ENCODE measurements at places on chromosomes 6 and 20.
A peak's percentile ranks its signal among the peaks of the same experiment; 100 is the strongest.

GRCh38 chr6:659716-660581, 3.0 kb upstream of the HUS1B start:
- DNase-seq, result no peak

DNA sequence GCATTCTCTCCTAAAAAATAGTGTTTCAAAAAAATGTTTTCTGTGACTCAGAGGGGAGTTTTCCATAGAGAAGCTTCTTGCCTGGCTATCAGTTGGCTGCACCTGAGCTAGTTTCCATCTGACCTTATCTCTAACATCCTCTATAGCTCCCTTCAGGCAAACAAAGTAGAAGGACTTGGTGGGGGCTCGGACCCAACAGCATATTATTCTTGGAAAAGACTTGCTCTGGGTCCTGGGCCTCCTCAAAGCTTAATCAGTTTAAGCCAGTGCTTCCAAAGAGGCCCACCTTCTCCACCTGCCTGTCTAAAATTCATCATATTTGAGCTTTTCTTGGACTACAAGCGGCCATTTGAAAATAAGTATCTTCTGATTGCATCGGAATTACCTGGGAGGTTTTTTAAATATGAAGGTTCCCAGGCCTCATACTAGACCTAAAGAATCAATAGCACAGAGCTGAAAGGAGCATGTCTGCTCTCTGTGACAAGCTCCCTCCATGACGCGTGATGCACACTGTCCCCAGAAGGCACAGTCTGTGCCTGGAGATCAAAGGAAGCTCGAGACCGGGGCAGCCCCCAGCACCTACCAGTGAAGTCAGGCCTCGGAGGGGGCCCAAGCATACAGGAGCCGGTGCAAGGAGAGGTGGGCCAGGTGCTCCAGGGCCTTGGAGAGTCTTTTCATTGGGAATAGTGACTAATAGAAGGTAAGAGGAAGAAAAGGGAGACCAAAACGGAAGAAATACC, 80.6 kb upstream of the HIVEP1 start:
- DNase-seq, result no peak

GRCh38 chr6:112286010-112286409, 31.6 kb upstream of the LAMA4 start:
- DNase-seq, result peak; percentile 40

DNA sequence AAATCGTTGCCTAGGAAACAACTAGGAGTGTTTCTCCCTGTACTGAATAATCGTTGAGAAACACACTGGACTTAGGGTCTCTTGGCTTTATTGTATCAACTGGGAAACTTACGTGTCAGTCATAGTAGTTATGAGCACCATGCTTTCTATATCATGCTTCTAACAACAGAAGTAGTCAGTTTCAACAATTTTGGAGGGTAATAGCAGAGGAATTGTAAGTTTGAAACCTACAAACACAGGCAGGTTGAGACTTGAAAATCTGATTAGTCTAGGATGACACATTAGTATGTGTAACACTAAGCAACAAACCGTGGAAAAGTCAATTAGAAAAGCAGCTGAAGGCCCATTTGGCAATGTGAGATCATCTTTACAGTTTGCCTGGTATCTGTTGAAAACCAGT, 43.9 kb upstream of the FABP7 start:
- DNase-seq, result no peak
